CD4-positive, alpha-beta T cell (primary cell): ENCODE measurements at places on chromosomes 2 and 18.

- H3K4me3 ChIP-seq: peak overlapping the region; percentile 8
- H3K27ac ChIP-seq: peak overlapping the region; percentile 48
- peaks cover 34% of the 10 kb centered on the region for H3K36me3 ChIP-seq
- peak; percentile 54 for DNase-seq
- H3K27me3 ChIP-seq: no peaks in the 10 kb centered on the region
Measured at GRCh38 chr2:105786231-105787230, 41.8 kb downstream of the NCK2 start.

DNA sequence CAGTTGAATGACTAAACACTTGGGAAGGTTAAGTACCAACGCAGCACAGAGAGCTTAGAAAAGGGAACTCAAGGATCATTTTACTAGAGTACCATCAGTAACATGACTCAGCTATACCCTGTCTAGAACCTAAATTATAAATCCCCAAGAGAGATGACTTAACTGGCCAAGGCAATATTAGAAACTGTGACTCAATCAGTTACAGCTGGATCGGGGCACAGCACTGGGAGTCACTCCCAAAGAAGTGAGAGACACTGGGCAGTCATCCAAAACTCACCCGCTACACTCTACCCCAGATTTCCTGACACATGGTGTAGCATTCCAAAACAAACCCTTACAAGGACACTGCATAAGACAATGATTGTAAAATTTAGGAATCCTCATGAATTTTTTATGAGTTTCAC is 17.7 kb downstream of the IWS1 start:
- peaks cover 23% of the 10 kb centered on the region for H3K36me3 ChIP-seq
- H3K27ac ChIP-seq: no peak overlapping the region
- H3K4me3 ChIP-seq: no peak overlapping the region
- DNase-seq: no peak
- H3K4me1 ChIP-seq: peaks cover 9% of the 10 kb centered on the region
- no peaks in the 10 kb centered on the region for H3K27me3 ChIP-seq

DNA sequence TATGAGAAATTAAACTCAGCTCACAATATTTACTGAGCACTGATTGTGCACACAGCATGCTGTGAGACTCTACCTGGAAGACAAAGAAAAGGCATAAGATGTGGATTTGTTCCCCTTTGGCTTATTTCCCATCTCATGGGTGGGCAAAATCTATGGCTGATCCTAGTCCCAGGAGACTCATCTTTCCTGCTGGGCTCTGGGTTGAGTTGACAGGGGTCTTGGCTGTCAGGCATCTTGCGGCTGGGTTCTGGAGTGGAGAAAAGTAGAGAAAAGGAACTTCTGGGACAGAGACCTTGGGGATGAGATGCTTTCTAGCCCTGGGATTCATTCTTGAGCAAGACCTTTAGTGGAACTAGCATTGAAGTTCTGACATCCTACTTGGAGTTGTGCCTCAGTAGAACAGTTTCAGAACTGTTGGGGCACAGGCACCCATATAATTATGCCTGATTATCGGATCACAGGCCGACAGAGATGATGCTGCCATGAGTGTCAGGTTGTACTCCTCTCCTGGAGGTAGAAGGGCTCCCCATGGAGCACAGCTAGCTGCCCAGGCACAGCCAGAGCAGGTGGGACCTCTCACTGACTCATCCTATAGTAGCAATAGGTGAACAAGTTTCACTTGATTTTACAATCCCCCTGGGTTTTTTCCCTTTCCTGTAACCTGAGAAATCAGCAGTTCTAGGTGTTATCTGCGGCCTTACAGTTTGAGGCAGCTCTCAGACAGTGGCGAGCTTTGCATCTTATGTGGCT is 260.9 kb downstream of the CYRIA start:
- no peaks in the 10 kb centered on the region for H3K36me3 ChIP-seq
- no peaks in the 10 kb centered on the region for H3K27me3 ChIP-seq
- no peaks in the 10 kb centered on the region for H3K4me1 ChIP-seq
- H3K4me3 ChIP-seq: no peak overlapping the region

- no peak overlapping the region for H3K27ac ChIP-seq
- no peaks in the 10 kb centered on the region for H3K4me1 ChIP-seq
- H3K36me3 ChIP-seq: peaks cover 11% of the 10 kb centered on the region
- no peak for DNase-seq
- H3K27me3 ChIP-seq: no peaks in the 10 kb centered on the region
Measured at GRCh38 chr2:58137221-58137620, 90.6 kb downstream of the VRK2 start.

- DNase-seq: no peak
- peaks cover 4% of the 10 kb centered on the region for H3K27me3 ChIP-seq
- H3K4me3 ChIP-seq: no peak overlapping the region
- H3K27ac ChIP-seq: no peak overlapping the region
Measured at GRCh38 chr18:50096766-50097435, 98.0 kb downstream of the MYO5B start.

- H3K4me3 ChIP-seq: no peak overlapping the region
- DNase-seq: no peak
- H3K27ac ChIP-seq: no peak overlapping the region
Measured at GRCh38 chr2:71812736-71813135, 334.9 kb downstream of the CYP26B1 start.

DNA sequence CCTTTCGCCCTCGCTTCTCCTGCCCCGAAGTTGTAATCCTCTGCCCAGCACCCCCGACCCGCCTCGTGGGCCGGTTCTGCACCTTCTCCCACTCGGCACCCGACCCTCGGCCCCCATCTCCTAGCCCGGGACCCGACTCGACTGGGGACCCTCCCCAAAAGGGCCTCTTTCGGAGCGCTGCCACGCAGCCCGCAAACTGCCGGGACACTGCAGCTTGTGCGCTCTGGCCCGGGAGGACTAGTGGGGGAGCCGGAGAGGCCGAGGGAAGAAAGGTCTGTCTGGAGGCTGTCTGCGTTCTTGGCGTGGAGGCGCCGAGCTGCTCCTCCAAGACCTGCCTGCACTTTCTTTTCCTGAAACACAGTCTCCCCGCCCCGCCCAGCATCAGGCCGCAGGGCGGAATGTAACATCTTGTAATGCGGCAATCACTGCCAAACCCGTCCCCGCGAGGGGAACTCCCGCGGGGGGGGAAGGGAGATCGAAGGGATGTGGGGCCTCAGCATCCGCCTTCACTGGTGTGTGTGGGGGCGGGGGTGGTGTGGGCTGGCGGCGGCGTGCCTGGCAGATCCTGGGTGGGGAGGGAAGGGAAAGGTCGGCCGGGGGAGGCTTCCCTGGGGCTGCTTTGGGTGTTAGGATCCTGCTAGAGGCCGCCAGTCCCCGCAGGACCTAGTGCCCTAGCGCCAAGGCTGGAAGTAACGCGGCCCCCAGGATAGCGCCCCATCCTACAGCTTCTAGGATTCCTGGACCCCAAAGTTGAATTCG is 7.4 kb downstream of the DLX2 start:
- peaks cover 97% of the 10 kb centered on the region for H3K27me3 ChIP-seq
- peaks cover 75% of the 10 kb centered on the region for H3K4me1 ChIP-seq
- peak; percentile 68 for DNase-seq
- no peaks in the 10 kb centered on the region for H3K36me3 ChIP-seq
- H3K27ac ChIP-seq: no peak overlapping the region

DNA sequence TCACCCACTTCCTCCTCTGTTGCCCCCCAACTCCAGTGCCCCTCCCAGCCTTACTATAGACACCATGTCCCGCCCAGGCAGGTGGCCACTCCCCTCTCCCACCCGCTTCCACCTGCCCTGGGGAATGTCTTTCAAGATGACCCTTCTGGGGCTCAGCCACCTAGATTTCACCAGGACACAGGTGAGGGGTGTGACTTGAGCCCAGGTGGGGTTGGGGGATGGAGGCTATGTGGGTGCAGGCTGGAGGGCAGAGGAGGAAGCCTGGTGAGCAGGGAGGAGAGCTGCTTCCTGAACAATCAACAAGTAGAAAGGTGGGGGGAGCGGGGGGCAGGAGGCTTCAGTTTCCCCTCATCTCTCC is 8.7 kb downstream of the ADRA2B start:
- H3K27me3 ChIP-seq: peaks cover 2% of the 10 kb centered on the region
- H3K27ac ChIP-seq: no peak overlapping the region
- H3K4me1 ChIP-seq: no peaks in the 10 kb centered on the region
- no peak overlapping the region for H3K4me3 ChIP-seq

- H3K27ac ChIP-seq: no peak overlapping the region
- H3K36me3 ChIP-seq: no peaks in the 10 kb centered on the region
- H3K4me3 ChIP-seq: no peak overlapping the region
- H3K27me3 ChIP-seq: no peaks in the 10 kb centered on the region
- no peak for DNase-seq
- H3K4me1 ChIP-seq: no peaks in the 10 kb centered on the region
Measured at GRCh38 chr2:60504049-60504448, 49.4 kb downstream of the BCL11A start.

GRCh38 chr2:26355038-26355995 is 8.7 kb upstream of the ADGRF3 start:
- no peaks in the 10 kb centered on the region for H3K27me3 ChIP-seq
- no peak for DNase-seq
- peaks cover under 1% of the 10 kb centered on the region for H3K4me1 ChIP-seq

- DNase-seq: no peak
- H3K27me3 ChIP-seq: peaks cover 19% of the 10 kb centered on the region
- no peaks in the 10 kb centered on the region for H3K4me1 ChIP-seq
- H3K4me3 ChIP-seq: no peak overlapping the region
- H3K36me3 ChIP-seq: no peaks in the 10 kb centered on the region
- H3K27ac ChIP-seq: no peak overlapping the region
Measured at GRCh38 chr2:236261452-236261851, 2.8 kb downstream of the ASB18 start.

GRCh38 chr2:57080035-57080434 is 896.2 kb downstream of the CCDC85A start:
- DNase-seq: no peak
- H3K4me1 ChIP-seq: no peaks in the 10 kb centered on the region
- no peaks in the 10 kb centered on the region for H3K36me3 ChIP-seq
- no peaks in the 10 kb centered on the region for H3K27me3 ChIP-seq
- no peak overlapping the region for H3K27ac ChIP-seq
